Lung microvascular endothelial cell (primary cell): ENCODE measurements at places on chromosomes 7 and 10. TPM values are rescaled to one million over a fixed set of nuclear protein-coding genes. Genes with fewer than 3 reads are reported as not detected.

The CCDC172 gene
- not detected in 2 replicates for total RNA-seq

GRCh38 chr7:30973292-30973691 lies 9.5 kb downstream of the GHRHR start:
- DNase-seq: no peak

The MKX gene
- total RNA-seq: 0.20 TPM in 1 of 2 replicates, not detected in the other

GRCh38 chr7:74058486-74058885 lies 25.1 kb upstream of the LIMK1 start:
- DNase-seq: no peak

- peak; percentile 31 for DNase-seq
Observed at GRCh38 chr7:122143376-122143750, 686 bp downstream of the AASS start.

GRCh38 chr10:103678178-103678526 lies 177.2 kb downstream of the SH3PXD2A start:
- DNase-seq: peak; percentile 90

GRCh38 chr10:79147796-79148451 lies 79.2 kb downstream of the ZMIZ1 start:
- DNase-seq: no peak

DNA sequence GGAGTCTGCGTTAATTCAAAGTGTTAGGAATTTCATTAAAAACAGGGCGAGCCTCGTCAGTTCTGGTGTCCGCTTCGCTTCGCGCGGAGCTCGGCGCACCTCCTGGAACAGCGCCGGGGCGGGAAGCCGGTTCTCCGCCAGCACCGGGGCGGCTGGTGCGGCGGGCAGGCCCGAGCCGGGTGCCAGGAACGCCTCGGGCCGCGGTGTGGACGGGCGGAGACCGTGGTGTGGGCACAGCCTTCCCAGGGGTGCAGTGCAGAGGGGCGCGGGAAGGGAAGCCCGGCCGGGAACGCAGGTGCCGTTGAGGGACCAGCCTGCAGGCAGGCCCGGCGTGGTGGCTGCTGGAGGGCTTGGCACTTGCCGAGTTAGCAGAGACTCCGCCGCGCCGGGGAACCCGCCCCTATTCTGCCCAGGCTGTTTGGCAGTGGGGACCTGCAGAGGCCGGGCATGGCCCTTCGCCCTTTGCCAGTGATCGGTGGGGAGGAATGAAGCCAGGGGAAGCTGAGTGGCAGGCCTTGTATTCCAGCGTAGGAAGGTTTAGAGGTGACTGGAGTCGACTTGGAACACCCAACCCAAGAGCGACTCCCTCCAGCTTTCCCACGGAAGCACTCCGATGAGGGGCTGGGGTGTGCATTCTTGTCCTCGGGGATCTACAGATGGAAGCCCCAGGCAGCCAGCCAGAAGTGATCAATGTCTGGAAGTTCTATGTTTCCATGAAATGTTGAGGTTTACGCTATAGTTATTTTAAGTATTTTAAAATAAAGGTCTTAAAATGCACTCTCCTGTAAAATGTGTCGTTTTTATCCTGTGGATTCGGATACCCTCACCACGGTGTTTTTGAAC lies 945 bp upstream of the RHEB start:
- no peak for DNase-seq

The IFIT1B gene
- total RNA-seq: not detected in 2 replicates

DNA sequence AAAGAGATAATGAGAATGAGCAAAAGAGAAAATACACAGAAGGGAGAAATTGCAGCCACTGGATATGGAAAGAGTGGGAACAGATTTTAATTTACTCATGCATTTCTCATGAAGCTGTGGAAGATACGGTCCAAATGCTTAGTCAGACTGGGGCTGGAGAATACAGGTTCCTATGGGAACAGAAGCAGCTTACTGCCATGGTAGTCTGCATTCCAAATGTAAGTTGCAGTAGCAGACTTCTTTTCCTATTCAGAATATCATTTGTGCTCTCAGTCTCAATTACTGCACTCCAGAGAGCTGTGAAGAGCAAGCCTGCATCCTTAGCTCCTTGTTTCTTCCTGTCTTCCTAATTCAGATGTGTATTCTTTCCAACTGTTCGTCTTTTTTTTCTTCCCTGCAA lies 190.8 kb upstream of the TMEM196 start:
- DNase-seq: no peak

- no peak for DNase-seq
Observed at GRCh38 chr10:86684331-86685097, 16.2 kb downstream of the LDB3 start.

The PIP gene
- not detected in 2 replicates for total RNA-seq

- peak; percentile 56 for DNase-seq
Observed at GRCh38 chr7:27122077-27122910, 8.3 kb downstream of the HOXA4 start.

DNA sequence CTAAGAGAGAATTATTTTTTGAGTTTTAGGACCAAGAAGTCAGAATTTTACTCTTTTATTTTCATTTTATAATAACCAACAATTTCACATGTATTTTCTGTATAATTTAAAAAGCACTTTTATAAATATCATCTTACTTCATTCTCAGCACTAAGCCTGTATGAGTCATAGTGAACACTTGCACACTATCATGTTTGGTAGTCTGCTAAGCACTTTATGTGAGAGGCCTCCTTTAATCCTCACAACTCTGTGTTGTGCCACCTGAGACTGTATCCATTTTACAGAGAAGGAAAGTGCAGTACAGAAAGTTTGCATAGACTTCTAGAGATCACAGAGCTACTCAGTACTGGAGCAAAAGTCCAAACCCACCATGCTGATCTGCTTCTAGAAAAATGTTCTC lies 939.6 kb downstream of the NRG3 start:
- DNase-seq: no peak

The CRCP gene
- 19.2 and 27.0 TPM in 2 replicates for total RNA-seq

The EVX1 gene
- total RNA-seq: not detected in 2 replicates

The PSD gene
- total RNA-seq: under 0.01 and 0.60 TPM in 2 replicates

- no peak for DNase-seq
Observed at GRCh38 chr10:74683621-74684364, 142.6 kb upstream of the KAT6B start.

DNA sequence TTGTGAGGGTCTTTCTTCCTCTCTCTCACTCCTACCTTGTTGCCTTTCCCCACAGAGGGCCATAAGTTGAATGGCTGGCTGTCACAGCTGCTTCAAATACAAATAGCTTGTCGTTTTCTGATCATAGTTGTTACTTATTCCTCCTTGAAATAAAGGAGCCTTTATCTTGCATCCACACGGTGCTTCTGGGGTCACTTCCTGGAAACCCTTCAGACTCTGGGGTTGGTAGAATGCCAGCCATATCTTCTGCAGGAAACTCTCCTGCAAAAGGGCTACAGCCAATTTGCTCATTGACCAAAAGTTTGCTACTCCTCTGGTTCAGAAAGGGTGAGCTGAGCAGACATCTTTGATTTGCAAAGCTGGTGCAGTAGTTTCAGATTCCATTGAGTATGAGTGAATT lies 70.4 kb downstream of the FAM185A start:
- peak; percentile 69 for DNase-seq

GRCh38 chr10:78011065-78011464 lies 18.2 kb downstream of the POLR3A start:
- DNase-seq: no peak

DNA sequence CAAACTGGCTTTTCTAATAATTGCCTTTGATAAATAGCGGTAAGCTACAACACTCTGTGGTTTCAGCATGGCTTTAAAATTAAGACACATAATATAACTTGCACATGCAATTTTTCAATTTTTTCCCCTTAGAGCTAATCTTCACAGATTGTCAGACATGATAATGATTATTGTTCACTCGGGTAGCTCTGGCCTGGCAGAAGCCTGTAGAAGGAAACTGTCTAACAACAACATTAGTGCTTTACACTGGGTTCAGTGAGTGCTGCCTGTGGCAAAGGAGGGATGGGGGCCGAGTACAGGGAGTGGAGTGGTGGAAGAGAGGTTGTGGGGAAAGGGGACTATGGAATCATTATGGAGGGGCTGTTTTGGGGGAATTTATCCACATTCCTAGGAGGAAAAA lies 67.2 kb upstream of the AUTS2 start:
- no peak for DNase-seq

The TWIST1 gene
- total RNA-seq: 0.44 TPM in 1 of 2 replicates, not detected in the other

DNA sequence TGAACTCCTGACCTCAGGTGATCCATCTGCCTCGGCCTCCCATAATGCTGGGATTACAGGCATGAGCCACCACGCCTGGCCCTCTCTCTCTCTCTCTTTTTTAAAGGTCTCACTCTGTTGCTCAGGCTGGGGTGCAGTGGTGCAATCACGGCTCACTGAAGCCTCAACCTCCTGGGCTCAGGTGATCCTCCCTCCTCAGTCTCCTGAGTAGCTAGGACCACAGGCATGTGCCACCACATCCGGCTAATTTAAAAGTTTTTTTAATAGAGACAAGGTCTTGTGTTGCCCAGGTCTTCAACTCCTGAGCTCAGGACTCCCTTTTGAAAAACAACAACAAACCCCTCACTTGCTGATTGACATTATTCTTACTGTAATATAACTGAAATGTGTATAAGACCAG lies 11.6 kb downstream of the PALD1 start:
- no peak for DNase-seq

The SRGN gene
- total RNA-seq: 227 and 408 TPM in 2 replicates

GRCh38 chr10:12852687-12853086 lies 148.8 kb downstream of the CCDC3 start:
- no peak for DNase-seq

The ACTR3C gene
- 2.6 and 8.3 TPM in 2 replicates for total RNA-seq

DNA sequence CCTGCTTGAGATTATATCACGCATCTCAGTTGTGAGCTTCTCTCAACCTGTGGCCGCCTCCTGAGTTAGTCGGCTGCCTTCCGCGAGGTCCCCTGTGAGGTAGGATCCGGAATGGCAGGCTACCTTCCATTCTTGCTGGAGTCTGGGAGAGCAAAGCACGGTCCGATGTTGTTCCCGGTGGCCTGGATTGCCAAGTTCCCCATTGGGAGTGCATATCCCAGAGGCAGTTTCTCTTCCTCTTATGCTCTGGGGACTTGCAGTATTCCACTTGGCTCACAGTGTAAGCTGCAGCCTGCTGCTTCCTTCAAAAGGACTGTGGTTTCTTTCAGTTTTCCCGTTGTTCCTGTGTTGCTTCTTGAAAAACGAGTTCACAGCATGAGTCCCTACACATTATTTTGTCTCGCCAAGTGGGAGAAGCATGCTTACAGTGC lies 225.4 kb upstream of the ZWINT start:
- no peak for DNase-seq

The ASB15 gene
- total RNA-seq: not detected in 2 replicates

DNA sequence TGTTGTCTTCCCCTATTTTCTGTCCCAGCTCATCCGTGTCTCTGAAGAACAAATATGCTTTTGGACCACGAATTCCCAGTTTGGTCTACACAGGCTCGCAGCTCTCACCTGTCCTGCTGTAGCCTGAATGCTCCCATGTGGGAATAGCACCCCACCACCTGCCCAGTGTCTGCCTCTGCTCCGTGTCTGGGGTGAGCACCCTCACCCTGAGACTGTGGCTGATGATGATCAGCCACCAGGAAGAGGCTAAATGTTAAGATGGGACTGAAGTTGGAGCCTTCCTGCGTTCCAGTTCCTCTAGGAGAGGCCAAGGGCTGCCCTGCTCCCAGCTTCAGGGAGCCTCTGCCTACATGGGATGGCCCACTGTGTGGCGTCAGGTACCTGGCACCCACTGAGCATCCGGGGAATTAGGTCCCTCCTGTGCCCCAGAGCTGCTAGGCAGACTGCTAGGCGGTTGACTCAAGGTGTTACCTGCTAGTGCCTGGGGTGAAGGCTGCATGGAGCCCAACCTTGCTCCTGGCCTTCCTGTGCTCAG lies 3.7 kb downstream of the PGAM2 start:
- DNase-seq: no peak

GRCh38 chr7:2037301-2037807 lies 195.4 kb downstream of the MAD1L1 start:
- DNase-seq: no peak

GRCh38 chr10:87752566-87752965 lies 65.5 kb downstream of the ATAD1 start:
- no peak for DNase-seq
